Cortex of kidney (tissue), 1 donor: ENCODE measurements at places on chromosomes 13 and 19.

DNA sequence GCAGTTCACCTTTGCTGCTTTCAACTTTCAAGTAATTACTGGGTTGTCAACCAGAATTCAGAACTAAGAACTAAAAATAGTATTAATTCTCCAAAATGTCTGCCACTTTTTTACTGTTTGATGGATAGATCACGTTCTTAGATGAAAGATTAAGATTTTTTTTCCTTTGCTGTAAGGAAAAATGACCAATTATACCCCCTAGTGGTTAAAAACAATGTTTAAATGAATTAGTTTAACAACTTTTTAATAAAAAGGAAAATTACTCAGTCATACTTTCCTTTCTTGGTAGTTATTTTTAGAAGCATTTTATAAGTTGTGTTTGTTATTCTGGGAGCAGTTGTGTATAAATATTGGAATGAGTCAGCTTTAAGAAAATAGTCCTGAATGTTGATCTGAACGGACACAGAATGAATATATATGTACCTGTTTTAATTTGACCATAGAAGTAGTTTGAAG is 4.6 kb downstream of the TM9SF2 start:
- no peak for DNase-seq

GRCh38 chr13:27533155-27533643 is 82.8 kb upstream of the MTIF3 start:
- DNase-seq = no peak

GRCh38 chr13:77519808-77520207 is 15.7 kb upstream of the SCEL start:
- DNase-seq = no peak

DNA sequence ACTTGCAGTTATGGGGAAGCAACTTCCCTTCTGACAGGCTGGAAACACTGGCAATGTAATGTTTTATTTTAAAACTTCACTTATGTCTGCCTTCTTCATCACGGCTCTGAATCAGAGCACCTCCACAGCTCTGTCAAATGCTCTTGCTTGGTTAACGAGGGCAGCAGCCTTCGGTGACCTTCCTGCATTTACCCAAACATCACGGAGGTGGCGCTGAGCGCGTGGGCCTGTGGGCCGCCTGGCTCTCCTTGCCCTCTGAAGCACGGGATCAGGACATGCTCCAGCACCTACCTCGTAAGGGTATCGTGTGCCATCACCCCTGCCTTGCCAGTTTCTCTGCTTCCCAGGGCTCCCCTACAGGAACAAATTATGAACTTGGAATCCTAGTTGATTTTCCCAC is 310.0 kb downstream of the TEX29 start:
- DNase-seq = no peak

GRCh38 chr19:49844138-49845095 is 6.5 kb upstream of the PTOV1 start:
- no peak for DNase-seq

- no peak for DNase-seq
These were observed 326.7 kb downstream of the SHISA2 start for GRCh38 chr13:25725104-25725503.

- DNase-seq = no peak
These were observed 13.6 kb downstream of the LCP1 start for GRCh38 chr13:46168341-46168740.

GRCh38 chr13:90430127-90430526 is 917.4 kb upstream of the MIR17HG start:
- DNase-seq = no peak

GRCh38 chr19:7915250-7916102 is 846 bp downstream of the TGFBR3L start:
- no peak for DNase-seq

GRCh38 chr19:13133241-13133870 is 15.3 kb downstream of the NACC1 start:
- no peak for DNase-seq

DNA sequence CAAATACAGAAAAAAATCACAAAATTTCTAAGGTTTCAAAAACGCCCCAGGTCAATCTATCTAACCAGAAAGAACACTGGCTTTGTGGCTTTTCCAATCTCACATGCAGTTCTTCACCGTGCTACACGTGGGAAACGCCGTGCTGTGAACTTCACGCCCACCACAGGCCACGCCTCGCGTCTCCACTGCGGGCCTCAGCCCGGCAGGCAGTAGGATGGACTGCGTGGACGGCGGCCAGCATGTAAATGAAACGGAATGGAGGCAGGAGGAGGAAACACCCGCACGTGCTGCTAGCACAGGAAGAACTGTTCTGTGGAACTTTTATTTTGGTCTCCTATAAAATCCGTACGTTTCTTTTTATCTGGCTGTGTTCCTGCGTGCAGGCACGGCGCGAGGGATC is 23.8 kb downstream of the ZNF787 start:
- DNase-seq = no peak

DNA sequence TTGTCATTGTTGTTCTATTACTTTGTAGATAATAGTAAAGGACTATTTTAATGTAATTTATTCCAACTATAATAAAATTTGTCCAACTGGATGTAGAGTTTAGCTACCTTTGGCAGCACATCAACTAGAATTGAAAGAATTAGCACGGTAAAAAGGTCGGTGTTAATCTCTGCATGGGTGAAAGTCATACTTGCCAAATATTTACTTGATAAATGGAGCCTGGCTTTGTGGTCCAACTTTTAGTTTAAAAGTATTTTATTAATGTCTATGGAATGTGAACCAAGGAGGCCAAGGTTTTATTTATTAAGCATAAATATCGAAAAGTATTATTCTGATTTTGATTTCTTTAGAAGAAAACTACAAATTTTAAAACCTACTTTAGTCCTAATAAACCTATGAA is 1389.0 kb downstream of the PCDH9 start:
- DNase-seq = no peak

DNA sequence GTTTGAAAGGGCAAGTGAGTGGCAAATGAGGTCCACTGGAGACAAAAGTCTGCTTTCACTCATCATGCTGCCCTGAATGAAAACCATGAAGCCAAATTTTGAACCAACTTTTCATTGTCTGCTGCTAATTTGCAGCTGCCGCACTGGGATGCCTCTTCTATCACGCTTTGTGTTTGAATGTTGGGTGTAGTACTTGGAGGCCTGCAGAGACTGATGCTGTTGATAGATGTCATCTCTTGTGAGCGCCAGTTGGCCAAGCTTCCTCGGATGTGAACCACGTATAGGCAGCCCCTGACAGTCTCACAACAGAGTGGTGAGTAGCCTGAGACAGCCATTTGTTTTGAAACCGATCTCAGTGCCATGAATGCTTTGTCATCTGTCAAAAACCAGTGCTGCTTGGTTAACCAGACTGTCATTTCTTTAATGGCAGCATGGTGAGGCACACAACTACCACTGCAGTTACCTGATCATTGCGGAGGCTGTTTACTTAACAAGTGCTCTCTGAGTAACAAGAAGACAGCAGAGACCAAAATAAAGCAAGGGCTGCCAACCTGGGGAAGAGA is 31.2 kb upstream of the SLC10A2 start:
- no peak for DNase-seq

DNA sequence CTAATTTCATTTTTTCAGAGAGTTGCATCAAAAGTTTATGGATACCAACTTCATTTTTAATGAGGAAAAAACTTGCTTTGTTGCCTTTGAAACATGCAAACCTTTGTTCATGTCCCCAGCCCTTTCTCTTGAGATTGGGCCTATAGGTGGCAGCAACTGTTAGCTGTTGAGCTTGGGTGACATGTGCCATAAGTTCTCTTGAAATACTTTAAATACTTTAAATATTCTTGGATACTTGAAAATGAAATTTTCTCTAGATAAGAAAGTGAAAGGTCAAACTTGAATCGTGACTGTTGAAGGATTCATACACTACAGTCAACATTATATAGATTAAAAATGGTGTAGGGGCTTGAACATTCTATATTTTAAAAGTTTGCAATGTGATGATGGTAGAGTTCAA is 294.9 kb downstream of the NDFIP2 start:
- no peak for DNase-seq

- no peak for DNase-seq
These were observed 2425.1 kb upstream of the PCDH20 start for GRCh38 chr13:63840551-63841421.

GRCh38 chr19:54803410-54803809 is at the start of gene KIR2DL4:
KIR2DL4 (plus strand) TSS chr19:54803610; CDS start chr19:54803652, 42 bp downstream.
- no peak for DNase-seq

GRCh38 chr13:90926459-90926858 is 421.0 kb upstream of the MIR17HG start:
- DNase-seq = no peak

GRCh38 chr13:72025836-72026235 is 158.8 kb upstream of the DACH1 start:
- DNase-seq = no peak

DNA sequence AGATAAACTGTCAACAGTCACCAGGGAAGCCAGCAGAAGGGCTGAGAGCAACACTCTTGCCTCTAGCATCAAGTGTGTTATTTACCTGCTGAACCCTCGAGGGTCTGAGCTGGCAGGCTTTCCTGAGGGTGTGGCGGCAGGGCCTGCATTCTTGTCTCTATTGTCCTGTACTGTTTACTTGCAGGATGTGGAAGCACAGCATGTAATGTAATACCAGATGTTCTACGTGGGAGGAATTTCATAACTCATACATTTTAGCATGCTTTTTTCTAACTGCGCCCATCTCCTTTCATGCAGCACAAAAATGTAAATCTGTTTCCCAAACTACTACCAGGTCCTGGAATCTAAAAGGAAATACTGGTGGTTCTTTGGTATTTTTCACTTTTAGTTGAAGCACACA is 153.1 kb downstream of the RGCC start:
- DNase-seq = no peak

- no peak for DNase-seq
These were observed 70.4 kb downstream of the SLITRK6 start for GRCh38 chr13:85728811-85729210.
